ELF-1 (cell line): ENCODE measurements at places on chromosomes 2 and 18.
A peak's percentile ranks its signal among the peaks of the same experiment; 100 is the strongest.

- DNase-seq: no peak
These were observed 84.5 kb downstream of the CELF4 start for GRCh38 chr18:37481072-37481471.

GRCh38 chr18:74412116-74412880 is 44.8 kb downstream of the DIPK1C start:
- peak; percentile 52 for DNase-seq

- DNase-seq: peak; percentile 19
These were observed 163.1 kb downstream of the TTC32 start for GRCh38 chr2:19738707-19739106.

GRCh38 chr18:60675801-60676200 is 303.2 kb upstream of the MC4R start:
- DNase-seq: no peak

GRCh38 chr2:235746257-235746934 is 252.6 kb downstream of the AGAP1 start:
- DNase-seq: peak; percentile 80

DNA sequence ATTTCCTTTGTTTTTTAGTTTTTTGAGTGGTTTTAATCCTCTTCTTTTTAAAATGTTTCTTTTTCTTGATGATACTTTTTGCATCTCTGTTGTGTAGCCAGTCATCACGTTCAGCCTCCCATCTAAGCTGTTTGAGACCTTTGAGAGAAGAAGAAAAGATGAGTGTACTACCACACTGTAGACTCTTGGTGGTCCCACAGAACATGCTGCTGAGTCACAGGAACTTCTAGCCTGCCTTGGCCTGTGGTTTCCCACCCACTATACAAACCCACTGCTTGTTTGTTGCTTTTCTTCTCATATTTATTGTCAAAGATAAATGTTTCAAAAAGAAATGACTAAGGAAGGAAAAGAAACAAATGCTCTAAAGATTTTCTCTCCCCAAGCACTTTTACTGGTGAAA is 5.5 kb downstream of the CEBPZOS start:
- DNase-seq: no peak

DNA sequence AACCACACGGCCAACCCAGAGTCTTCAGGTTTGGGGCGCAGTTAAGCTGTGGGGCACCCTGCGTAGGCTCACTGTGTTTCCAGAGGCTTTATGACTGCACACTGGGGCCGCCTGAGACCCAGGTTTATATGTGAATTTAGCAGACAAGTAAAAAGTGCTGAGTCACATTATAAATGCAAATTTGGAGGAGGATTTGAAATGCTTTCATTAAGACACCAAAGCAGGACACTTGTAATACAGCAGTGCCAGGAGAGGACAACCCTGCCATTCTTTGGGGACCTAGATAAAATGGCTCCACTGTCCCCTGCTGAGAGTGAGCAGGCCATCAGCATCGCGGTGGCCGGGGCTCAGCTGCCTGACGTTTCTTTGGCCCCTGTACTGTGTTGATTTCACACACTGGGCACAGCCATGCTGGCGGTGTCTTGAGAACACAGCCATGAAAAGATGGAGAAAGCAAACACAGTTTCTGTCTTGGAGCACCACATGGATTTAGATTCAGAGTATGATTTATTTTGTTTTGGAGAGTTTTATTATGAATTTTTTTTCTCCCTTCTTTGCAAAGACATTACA is 10.2 kb downstream of the ACKR3 start:
- DNase-seq: no peak

DNA sequence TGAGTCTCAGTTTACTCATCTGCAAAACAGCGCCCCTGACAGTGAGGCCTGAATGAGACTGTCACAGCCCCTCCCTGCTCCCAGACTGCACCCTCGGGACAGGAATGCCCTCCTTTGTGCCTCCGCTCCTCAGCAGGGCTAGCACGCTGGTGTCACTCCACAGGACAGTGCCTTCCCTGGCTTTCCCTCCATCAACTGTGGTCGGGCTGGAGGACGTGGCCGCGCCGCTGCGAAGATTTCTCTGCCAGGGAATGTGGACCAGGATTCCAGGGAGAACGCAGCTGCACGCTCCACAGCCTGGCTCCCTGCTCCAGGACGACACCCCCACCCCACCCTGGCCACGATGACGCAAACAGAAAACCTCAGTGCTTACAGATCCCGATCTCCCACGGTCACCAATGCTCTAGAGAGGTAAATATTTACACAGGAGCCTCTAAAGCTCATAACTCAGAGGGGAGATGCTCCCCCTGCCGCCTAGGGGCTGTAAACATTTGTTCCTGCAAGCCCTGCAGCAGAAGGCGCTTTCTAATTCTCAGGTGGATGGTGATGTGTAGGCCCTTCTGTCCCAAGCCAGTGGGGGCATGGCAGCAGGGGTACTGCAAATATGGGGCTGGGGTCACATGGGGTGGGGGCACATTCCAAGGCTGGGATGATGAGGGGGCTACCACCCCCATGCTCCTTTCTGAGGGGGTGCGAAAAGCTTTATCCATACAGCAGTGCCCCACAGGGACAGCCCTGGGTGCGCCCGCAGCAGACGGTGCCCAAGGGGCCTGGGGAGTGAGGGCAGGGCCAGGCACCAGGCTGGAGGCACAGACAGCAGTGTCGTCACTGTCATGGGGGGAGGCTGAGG is 12.4 kb downstream of the HS6ST1 start:
- peak; percentile 63 for DNase-seq

GRCh38 chr2:182592691-182593393 is 123.2 kb upstream of the DNAJC10 start:
- DNase-seq: no peak

DNA sequence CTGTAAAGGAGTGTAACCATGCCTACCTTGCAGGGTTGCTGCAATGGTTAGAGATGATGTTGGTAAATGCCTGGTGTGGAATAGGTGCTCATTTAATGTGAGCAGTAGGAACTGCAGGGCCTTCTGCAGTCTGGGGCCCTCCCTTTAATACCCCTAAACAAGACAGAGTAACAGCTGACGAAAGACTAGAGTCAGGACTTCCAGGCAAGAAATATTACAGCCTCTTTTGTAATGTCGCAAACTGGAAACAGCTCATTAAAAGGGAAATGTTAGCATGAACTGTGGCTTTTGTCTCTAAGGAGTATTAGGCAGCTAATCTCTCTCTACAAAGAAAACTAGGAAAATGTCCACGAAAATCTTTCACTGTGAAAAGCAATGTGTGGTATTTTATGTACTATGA is 26.0 kb downstream of the MARCO start:
- no peak for DNase-seq

GRCh38 chr2:31476511-31477180 is 62.1 kb upstream of the XDH start:
- no peak for DNase-seq

DNA sequence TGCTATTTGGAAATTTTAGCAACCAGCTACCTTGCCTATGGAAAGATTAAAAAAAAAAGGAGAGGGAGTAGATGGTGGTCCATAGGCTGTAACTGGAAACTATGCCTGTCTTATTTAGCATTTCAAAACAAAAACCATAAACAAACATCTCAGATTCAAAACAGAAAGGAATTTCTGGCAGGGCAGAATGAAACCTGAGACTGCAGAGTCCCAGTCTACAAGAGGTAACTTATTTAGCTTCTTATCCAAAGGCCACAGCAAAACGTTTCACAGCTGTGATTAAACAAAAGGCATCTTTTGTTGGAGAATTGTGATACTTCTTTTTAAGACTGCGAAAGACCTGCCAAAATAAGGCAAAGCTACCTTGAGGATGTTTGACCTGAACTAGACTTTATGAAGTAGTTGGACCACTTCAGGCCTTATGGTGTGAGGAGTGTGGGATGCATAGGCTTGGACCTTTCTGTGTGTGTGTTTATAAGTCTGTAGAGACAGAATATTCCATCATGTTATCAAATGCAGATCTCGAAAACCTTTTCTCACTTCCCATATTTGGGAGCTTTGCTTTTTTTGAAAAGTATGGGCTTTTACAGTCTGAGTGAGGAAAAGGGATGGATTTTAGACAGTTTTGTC is 11.0 kb downstream of the CRIM1 start:
- DNase-seq: no peak

DNA sequence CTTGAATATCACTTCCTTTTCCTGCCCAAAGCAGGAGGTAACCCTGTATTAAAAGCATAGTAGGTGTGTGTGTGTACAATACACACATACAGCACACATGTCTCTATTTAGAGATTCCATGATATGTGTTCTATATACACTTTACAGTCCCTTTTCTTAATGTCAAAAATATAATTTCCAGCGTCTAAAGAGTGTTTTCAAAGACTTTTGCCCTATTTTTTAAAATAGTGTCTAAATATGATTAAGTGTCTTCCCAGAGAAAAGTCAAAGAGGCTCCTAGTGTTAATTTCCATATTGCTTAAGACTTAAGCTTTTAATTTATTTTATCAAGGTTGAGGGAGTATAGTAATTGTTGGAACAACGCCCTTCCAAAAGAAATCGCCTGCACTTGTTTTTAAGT is 420.3 kb upstream of the POU3F3 start:
- no peak for DNase-seq

DNA sequence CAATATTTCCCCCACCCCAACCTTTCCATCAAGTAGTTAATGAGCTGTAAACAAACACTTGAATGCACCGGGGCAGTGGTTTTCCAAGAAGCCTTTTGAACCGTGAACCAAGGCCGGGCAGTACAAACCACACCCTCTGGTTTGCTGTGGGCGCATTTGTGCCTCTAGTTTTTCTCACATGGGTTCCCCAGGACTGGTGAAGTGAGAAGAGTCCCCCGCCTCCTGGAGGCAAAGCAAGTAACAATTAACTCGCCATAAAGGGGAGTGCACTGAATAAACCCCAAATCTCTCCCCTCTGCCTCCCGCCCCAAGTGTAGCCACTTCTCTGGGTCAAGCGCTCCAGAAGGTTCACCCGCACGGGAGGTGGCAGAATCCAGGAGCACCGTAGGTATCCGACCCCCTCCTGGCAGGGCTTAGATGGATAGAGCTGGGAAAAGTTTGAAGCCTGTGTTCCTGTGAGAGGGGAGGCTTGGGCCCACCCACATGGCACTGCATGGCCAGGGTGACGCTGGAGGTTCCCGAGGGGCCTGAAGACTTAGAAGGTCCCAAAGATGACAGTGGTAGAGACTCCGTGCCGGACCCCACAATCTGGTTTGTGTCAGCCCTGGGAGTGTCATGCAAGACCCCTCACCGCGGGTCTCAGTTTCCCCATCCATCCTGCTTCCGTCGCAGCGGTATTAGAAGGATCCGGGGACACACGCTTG is 182.2 kb downstream of the SMAD2 start:
- DNase-seq: no peak

GRCh38 chr2:227335713-227336112 is 10.7 kb downstream of the MFF start:
- DNase-seq: no peak

DNA sequence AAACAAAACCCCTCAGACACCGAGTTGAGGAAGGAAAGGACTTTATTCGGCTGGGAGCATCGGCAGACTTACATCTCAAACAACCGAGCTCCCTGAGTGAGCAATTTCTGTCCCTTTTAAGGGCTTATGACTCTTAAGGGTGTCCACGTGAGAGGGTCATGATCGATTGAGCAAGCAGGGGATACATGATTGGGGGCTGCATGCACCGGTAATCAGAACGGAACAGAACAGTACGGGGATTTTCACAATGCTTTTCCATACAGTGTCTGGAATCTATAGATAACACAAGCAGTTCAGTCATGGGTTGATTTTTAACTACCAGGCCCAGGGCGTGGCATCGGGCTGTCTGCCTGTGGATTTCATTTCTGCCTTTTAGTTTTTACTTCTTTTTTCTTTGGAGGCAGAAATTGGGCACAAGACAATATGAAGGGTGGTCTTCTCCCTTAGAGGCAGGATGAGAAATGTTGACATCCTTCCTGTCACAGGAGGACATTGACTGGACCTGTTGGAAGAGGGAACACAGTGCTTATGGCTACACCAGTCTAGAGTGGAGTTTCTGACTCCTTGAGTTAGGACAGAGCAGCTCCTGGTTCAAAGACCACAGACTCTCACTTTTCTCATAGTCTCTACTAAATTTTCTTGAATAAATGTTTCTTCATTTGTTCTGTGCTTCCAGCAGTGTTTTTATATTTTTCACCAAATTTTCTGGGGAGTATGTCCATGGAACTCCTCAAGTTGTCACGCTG is 35.8 kb downstream of the SPOPL start:
- no peak for DNase-seq

DNA sequence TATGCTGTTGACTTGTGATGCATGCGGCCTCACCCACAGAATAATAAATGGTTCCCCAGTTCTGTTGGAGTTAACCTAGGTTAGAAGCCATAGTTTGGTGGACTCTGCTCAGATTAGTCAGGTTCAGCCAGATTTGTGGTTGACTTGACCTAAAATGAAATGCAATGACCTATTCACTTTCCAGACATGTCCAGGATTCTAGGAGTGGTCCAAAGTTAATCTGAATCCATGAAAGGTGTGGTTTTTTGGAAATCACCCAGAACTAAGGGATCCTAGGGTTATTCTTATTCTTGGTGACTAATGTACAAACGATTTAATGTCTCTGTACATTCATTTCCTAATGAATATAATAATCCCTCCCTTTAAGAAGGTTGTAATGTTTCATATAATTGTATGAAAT is 88.9 kb upstream of the RBBP8 start:
- no peak for DNase-seq

DNA sequence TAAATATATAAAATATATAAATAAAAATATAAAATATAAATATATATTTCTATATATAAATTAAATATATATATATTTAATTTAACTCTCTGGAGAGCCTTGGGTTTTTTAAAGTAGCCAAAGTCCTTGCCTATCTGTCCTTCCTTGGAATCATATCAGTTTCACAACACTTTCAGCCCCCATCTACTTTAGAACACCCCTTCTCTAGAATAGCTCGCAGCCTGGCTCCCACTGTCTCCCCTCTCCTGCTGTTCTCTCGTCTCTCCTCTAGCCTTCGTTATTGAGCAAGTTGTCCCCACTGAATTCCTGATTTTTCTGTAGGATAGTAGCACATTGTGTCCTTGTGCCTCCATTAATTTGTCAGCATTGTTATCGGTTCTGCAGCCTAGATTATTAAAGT is 677.0 kb downstream of the RNF144A start:
- no peak for DNase-seq

DNA sequence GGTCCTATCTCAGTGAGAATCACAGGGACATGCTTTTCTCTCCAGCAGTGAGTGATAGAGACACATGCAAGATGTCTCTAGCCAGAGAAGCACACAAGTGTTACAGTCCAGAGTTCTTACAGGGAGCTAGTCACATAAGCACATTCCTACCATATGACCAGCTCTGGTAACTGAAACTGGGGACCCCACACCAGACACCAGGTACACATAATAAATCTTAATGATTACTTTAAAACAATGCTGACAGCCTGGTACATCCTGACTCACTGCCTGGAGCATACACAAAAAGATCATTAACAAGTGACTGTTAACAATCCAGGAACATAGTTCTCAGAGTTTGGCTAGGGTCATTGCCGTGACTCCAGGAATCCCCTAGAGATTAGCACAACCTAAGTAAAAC is 53.6 kb downstream of the GALNT1 start:
- DNase-seq: peak; percentile 47

- DNase-seq: no peak
These were observed 63.5 kb downstream of the NRP2 start for GRCh38 chr2:205745661-205746419.

DNA sequence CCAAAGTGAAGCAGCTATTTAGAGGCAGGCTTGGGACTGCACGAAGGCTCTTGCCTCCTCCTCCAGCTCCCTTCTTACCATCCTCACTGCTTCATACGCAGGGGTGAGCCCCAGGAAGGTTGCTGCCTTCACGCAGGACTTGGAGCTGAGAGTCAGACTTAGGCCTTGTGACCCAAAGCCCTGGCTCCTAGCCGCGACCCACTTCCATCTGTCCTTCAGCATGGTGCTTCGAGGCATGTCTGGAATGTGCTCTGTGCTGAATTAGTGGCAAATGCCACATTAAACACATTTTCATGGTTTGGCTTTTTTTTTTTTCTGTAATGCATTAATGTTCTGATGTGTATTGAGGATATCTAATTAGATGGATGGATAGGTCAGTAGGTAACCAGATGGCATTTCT is 37.5 kb downstream of the ITGB1BP1 start:
- DNase-seq: no peak
